ENCODE measurements at places on chromosomes 7 and 10. TPM values are rescaled to one million over a fixed set of nuclear protein-coding genes. Genes with fewer than 3 reads are reported as not detected.

Gene TTYH3
- total RNA-seq, result 54.7 TPM

Gene GSAP
- total RNA-seq, result 2.6 TPM

Gene ANKRD1
- 1,189 TPM for total RNA-seq

DNA sequence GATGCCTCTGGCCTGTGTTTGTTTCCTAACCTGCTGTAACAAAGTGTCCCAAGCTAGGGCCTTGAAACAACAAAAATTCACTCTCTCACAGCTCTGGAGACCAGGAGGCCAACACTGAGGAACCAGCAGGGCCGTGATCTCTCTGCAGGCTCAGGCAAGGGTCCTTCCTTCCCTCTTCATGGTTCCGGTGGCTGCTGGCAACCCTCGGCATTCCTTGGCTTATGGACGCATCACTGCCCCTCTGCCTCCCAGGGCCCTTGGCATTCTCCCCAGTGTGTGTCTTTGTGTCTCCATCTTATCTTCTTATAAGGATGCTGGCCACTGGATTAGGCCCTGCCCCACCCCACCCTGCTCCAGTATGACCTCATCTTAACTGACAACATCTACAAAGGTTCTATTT is 17.0 kb downstream of the CNPY1 start:
- no peak for DNase-seq

DNA sequence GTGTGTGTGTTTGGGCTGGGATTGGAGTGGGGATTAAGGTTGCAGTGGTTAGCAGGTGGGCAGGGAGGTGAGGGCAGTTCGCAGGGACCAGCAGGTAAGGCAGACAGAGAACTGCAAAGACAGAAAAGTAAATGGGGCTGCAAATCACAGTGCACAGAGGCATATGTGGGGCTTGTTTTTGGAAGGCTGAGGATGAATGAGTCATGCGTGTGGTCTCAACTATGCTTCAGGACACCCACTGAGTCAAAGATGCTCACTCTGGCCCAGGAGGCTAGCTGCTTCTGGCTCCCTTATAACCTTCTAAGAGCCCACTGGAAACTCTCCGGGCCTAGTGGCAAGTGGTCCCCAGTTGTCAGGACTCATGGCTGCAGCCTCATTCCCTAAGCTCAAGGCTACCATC is 118.2 kb downstream of the ZNF248 start:
- DNase-seq, result no peak

- DNase-seq, result no peak
Observed at GRCh38 chr7:150806454-150806853, 5.9 kb downstream of the TMEM176A start.

- no peak for DNase-seq
Observed at GRCh38 chr10:99730026-99730425, 1.9 kb downstream of the COX15 start.

- no peak for DNase-seq
Observed at GRCh38 chr10:124048371-124049290, 44.8 kb downstream of the CHST15 start.

- no peak for DNase-seq
Observed at GRCh38 chr7:158957921-158958491, 101.6 kb downstream of the DYNC2I1 start.

DNA sequence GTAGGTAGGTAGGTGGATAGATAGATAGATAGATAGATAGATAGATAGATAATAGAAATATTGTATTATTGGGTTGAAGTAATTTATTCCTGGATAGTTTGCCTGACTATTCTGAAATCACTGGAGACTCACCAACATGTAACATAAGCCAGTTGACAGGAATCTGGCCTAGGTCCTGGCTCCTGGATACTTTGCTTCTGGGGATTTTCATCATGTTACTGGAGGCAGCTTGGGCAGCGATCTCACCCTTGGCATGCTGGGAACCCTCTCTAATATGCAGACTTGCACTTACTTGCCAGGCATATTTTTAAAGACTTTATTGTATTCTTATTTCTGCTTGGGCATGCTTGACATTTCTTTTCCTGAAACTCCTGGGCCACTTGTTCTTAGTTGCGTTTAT is 709.1 kb upstream of the FZD8 start:
- no peak for DNase-seq

DNA sequence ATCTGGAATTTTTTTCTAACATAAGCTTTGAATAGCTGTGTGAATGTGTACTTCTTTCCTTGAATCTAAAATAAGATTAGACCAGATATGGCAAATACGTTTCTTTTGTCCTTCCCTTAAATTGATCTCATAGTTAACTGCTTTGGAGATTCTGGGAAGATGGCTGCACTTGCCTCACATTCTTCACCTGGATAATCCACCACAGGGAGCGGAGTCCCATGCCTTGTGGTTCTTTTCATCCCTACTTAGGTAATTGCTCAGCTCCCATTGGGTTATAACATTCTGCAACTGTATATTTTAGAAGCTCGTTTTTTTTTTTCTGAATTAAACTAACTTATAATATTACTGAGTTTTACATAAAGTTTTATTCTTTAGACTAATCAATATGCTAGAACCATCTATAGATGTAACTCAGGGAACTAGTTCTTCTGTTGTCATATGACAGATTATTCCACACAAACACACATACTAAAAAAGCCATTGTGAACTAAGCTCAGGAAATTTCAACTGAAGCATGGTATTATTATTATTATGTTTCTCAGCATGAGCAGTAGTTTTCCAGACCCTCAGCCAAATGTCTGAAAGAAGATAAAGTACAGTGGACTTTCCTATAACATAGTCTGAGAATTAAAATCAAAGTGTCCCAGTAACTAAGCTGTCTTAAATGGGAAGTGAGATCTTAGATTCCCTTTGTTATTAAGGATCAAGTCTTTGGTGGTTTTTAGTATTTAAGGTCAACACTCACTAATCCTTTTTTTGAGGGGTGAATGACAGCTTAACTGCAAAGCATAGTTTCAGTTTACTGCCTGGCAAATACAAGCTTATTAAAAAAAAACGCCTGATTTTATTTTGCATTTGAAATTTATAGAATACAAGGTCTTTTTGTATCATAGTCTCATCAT is 182.3 kb downstream of the PPP1R9A start:
- no peak for DNase-seq

DNA sequence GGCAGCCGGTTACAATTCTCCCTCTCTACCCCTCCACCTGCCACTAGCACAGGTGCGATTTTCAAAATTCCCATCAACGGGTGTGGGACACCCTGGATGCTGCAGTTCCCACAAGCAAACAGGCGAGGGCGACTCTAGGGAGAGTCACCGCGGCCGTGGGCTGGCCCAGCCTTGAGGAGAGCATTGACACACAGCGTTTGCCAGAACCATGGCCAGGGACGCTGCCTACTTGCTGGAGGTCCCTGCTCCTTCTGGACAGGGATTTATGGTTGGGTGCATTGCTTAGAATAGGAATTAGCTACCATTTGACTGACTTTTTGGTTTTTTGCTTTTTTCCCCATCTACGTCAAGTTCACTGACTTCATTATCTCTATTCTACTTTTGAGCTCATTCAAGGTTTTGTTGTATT is 19.0 kb upstream of the CLDN4 start:
- DNase-seq, result peak; percentile 24

All from pulmonary artery endothelial cell (primary cell).